ENCODE measurements at places on chromosomes 11 and 22. TPM values are rescaled to one million over a fixed set of nuclear protein-coding genes. Genes with fewer than 3 reads are reported as not detected.

- DNase-seq, result no peak
Measured at GRCh38 chr11:56906683-56907148, 82.0 kb upstream of the OR5AK2 start.

- DNase-seq, result no peak
Measured at GRCh38 chr22:28146401-28147314, 227.6 kb upstream of the PITPNB start.

- DNase-seq, result no peak
Measured at GRCh38 chr11:18145837-18146236, 13.5 kb downstream of the MRGPRX3 start.

- DNase-seq, result no peak
Measured at GRCh38 chr11:128375961-128376360, 211.4 kb downstream of the ETS1 start.

GRCh38 chr22:30277547-30278344 is 11.1 kb upstream of the OSM start:
- DNase-seq, result no peak

GRCh38 chr11:84290647-84291046 is 1004.5 kb upstream of the CCDC90B start:
- no peak for DNase-seq

GRCh38 chr11:117725048-117725734 is 71.8 kb downstream of the DSCAML1 start:
- no peak for DNase-seq

GRCh38 chr11:267491-267994 is 10.7 kb upstream of the NLRP6 start:
- no peak for DNase-seq

DNA sequence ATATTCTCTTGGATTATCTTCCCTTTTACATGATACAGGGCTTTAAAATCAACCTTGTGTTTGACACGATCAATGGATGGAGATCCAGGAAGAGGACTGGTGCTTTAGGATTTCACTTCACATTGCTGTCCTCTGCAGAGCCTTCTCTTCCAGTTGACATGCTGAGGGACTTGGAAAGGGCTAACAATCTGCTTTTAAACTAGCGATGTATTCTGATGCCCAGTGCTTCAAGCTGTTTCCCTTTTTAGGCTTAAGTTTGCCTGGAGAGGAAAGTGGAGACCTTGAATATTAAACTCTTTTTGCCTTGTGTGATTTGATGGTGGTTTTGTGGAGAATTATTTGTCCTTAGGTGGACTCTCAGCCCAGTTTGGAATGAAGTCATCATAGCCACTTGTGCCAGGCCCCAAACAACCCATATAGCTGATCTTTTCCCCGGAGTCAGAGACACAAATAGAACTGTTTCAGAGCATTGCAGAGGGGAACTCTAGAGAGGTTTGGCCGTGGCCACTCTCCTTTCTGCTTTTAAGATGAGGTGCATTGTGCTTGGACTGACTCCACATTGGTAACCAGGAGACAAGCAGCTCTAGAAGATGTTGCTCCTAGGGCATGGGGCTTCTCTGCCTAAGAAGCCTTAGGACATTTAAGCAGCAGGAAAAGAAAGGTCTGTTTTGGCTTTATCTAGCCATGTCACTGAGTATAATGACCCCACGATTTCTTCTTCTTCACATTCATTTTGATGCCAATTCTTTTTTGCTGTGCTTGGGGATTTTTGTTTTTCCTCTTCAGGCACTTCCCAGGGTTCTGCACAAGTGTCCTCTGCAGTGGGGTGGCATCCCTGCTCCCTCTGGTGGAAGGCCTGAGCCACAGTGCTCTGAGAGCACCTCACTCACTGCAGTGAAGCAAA is 152.8 kb downstream of the NCAM1 start:
- DNase-seq, result no peak

DNA sequence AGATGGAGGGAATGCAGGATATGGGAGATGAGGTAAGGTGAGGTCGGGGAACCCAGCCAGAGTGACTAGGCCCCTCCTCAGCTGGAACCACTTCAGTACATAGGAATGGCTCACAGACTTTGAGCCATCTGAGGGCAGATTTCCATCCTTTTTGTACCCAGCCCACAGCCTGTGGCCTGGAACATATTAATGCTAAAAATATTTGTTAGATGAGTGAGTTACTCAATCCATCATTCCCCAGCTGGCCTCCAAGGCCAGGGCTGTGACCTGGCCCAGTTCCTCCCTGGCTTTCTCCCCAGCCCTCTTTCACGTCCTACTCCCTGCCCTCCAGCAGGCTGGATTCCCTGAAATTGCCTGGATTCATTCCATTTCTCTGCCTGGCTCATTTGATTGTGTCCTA is 57.2 kb upstream of the PRDM11 start:
- DNase-seq, result no peak

DNA sequence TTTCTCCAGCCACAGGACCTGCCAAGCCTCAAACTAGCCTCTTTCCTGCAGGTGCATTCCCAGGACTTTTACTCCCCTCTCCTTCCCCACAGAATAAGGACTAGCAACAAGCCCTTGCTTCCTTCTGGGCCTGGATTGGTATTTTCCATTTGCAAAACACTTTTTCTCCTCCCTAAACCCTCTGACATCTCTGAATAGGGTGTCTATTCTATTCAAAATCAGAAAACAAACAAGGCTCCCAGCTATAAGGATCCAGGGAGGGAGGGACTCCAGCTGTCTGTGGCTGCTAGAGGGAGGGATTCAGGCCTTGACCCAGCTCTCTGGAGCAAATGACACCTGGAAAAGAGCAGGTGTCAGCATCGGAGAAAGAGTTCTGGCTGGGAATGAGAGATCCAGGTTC is 168.5 kb upstream of the BDNF start:
- DNase-seq, result no peak

- DNase-seq, result no peak
Measured at GRCh38 chr11:83778596-83778995, 492.4 kb upstream of the CCDC90B start.

DNA sequence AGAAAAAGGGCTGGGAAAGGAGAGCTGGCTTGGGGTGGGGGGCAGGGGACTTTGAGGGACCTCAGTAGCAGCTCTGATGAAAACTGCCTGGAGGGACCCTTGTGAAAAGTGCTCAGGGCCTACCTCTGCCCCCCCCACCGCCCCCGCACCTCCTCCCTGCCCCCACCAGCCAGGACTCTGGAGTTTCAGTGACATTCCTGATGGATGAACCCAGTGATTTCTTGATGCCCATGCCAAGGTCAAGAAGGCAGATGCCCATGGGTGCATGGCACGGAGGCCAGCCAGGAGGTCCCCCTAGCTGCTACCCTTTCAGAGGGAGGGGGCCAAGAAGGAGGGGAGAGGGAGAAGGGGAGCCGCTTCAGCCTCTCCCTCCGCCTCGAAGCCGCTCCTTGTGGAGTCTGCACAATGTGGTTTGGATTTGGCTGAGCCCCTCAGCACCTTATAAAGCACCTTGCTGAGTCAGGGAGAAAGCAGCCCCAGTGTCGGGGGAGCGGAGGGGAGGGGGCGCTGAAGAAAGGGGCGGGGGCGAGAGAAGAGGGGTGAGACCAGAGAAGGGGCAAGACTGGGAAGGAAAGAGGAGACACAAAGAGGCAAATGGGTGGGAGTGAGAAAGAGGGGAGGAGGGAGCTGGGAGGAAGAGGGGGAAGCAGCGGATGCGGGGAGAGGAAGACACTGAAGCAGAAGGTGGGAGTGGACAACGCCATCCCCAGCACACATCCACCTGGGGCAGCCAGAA is 2.1 kb upstream of the CLCF1 start:
- DNase-seq, result no peak

- DNase-seq, result no peak
Measured at GRCh38 chr11:65056999-65057398, 1.4 kb downstream of the NAALADL1 start.

- no peak for DNase-seq
Measured at GRCh38 chr22:41302021-41302767, 869 bp downstream of the ZC3H7B start.

DNA sequence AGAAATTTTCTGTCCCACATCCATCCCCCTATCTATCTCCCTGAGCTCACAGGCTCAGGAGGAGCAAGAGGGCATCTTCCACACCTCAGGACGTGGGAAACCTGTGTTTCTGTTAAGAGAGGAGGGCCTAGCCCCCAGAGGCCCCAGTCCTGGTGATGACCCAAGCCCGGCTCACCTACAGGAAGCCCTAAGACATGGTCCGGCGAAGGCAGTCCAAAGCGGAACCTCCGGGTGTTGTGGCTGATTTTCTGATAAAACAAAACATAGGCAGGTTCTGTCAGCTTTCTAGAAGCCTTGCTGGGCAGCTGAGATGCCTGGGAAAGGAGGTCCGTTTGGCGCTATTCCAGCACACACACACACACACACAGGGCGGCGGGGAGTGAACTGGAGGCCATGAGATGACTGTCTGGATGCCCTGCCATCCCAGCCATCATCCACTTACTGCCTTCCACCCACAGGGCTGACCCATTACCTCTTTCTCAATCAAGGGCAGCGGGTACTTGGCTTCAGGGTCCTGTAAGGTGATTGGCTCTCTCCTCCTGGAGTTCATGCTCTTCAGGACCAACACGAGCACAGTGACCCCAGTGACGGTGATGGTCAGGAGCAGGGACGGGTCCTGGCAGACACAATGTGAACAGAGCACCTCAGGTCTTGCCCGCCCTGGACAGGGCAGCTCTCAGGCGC is 882 bp downstream of the CYB5R2 start:
- DNase-seq, result no peak

Gene RTCB
- 117 TPM for polyA plus RNA-seq

Gene LRRC74B
- polyA plus RNA-seq, result 0.16 TPM

Gene CYB561A3
- polyA plus RNA-seq, result 23.9 TPM

Gene PATE4
- not detected for polyA plus RNA-seq
